Hair follicular keratinocyte (primary cell): ENCODE measurements at places on chromosomes 2 and 18. TPM values are rescaled to one million over a fixed set of nuclear protein-coding genes. Genes with fewer than 3 reads are reported as not detected.

The IL18RAP gene
- not detected in 2 replicates for total RNA-seq

The MALL gene
- 17.4 and 62.2 TPM in 2 replicates for total RNA-seq

The SGPP2 gene
- 0.08 TPM in 2 replicates for total RNA-seq

The AQP4 gene
- not detected in 2 replicates for total RNA-seq
